ENCODE measurements at places on chromosomes 1 and 21. TPM values are rescaled to one million over a fixed set of nuclear protein-coding genes. Genes with fewer than 3 reads are reported as not detected.

DNA sequence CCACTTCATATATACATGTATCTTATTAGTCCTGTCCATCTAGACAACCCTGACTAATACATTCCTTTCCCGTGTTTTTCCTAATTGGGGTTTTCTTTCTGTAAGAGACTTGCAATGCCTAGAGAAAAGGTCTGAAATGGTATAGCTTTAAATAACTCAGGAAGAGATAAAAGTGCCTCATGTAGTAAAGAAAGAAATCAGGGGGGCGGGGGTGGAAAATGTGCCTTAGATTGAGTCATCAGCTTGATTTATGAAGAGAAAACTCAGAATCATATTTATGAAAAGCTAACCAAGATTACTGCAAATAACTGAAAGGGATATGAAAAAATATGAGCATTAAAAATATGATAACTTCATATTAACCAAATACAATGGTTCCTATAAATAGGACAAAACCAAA, 345.8 kb upstream of the CHRM3 start:
- no peak for DNase-seq

Gene TMIGD3
- total RNA-seq: not detected

GRCh38 chr1:19317126-19317910, 5.2 kb downstream of the SLC66A1 start:
- no peak for DNase-seq

GRCh38 chr1:89850844-89851415, 30.1 kb downstream of the LRRC8D start:
- no peak for DNase-seq

Gene FAM131C
- not detected for total RNA-seq

DNA sequence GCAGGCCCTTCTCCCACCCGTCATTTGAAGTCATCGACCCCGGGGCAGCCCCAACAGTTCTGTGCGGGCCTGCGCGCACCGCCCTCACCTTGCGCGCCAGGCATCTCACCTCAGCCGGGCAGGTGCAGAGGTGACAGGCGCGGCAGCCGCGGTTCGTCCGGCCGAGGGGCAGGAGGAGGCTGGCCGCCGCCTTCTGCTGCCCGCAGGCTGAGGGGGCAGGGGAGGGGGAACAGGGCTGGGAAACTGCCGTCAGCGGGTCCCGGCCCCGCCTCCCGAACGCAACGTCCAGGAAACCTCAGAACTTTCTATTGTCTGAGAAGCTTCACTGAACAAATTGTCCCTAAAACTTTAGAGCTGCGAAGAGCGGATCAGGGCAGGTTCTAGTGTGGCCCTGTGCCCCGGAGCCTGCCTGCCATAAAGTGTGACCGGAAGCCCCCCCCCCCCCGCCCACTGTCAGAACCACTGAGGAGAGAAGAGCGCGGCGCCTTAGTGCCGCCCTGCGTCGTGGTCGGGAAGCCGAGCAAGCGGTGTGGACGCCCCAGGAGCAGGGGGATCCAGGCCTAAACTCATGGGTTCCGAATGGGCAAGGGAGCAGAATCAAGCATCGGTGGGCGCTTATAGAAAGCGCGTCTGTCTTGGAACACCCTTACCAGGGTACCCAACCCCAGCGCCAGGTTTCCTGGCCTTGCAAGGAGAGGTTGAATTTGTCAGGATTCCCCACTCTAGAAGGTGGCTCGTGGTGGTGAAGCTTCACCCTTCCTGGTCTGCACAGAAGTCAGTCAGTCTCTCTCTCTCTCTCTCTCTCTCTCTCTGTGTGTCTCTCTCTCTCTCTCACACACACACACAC, 13.3 kb upstream of the TBX15 start:
- DNase-seq: no peak

- peak; percentile 65 for DNase-seq
These were observed 671 bp upstream of the PYGO2 start for GRCh38 chr1:154962156-154962749.

Gene MTARC2
- not detected for total RNA-seq

- no peak for DNase-seq
These were observed 5.3 kb upstream of the TFF2 start for GRCh38 chr21:42356046-42356445.

DNA sequence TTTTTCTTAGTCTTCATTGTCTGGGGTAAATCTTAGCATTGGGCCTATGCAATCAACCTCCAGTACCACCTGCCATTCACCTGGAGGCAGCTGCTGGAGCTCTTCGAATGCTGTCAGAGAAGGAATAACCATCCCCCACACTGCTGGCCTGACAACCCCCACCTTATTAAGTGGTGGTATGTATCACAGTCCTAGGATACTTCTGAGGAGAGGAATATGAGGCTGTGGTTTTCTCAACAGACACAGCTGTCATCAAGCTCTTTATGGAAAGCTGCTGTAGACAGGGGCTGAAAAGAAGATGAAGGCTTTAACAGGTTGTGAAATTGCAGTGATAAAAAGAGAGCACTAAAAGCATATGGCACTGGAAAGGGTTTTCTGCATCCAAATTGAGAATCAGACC, 61.7 kb downstream of the TSEN15 start:
- DNase-seq: no peak

Gene KDF1
- not detected for total RNA-seq

- no peak for DNase-seq
These were observed 38.5 kb downstream of the WNT9A start for GRCh38 chr1:227909188-227909587.

- DNase-seq: no peak
These were observed 51.9 kb upstream of the CD34 start for GRCh38 chr1:207962716-207963426.

- no peak for DNase-seq
These were observed 4.1 kb downstream of the PPT1 start for GRCh38 chr1:40092706-40093639.

DNA sequence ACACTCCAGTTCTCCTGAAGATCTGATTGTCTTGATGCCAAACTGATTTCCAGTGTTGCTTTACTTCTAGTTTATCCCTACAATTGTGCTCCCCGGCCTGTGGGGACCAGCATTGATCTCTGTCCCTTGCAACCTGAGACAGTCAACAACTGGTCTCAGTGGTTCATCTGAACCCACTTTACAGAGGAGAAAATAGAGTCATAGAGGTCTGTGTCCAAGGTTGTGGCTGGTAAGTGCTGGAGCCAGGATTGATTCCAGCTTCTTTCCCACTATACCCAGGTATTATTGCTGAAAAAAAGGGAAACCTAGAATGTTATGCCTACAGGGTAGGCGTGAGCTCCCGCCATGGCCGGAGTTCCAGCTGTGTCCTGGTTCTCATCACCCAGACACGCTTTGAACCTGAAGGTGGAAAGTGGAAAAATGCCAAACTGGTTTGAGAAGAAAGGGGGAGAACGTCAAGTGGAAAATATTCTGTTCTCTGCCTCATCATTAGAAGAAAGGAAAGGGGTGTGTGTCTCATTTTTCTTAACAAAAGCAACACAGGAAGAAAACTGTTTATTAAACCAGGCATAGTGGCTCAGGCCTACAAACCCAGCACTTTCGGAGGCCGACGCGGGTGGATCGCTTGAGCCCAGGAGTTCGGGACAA, 60.7 kb upstream of the ITPKB start:
- no peak for DNase-seq

DNA sequence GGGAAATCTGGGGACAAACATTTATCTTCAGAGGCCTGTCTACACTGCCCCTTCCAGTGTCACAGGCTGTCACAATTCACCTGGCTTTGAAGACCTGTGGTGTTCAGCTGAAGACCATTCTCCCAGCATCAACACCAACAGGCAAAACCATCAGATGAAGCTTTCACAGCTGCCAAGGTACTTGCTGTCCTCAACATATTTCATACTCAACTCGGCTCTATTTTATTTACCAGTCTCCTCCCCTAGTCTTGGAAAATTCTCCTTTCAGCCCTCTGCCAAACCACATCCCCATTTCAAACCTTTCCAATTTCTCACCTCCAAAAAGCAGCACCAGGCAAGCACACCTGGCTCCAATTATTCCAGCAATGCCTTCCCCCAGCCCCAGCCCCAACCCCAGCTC, 108.8 kb downstream of the TGFBR3 start:
- no peak for DNase-seq

DNA sequence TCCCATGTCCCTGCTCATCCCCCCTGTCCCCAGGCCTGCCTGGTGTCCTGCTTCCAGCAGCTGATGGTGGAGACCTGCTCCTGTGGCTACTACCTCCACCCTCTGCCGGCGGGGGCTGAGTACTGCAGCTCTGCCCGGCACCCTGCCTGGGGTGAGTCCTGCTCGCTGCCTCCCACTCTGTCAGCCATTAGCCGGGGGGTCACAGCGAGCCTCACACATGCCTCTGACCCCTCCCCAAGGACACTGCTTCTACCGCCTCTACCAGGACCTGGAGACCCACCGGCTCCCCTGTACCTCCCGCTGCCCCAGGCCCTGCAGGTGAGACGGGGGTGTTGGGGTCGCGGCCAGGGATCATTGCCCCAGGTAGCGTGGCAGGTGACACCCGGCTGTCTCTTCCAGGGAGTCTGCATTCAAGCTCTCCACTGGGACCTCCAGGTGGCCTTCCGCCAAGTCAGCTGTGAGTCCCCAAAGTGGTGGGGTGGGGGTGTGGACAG, 10.0 kb downstream of the SCNN1D start:
- peak; percentile 44 for DNase-seq

Gene CYP4A22
- total RNA-seq: not detected

DNA sequence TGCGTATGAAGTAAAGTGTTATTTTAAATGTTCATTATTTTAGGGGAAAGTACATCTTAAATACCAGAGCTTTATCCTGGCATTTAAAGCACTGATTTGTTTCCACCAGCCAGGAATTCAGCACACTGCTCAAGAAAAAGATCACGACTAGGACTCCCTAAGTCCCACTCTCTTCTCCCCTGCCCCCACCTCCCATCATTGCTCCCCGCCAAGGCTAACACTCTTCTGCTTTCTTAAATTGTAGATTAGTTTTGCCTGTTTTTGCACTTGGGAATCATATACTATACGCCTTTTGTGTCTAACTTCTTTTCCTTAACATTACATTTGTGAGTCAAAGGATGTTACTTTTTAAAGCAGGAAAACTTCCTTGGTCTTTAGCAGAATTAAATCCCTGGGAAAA, 37.5 kb upstream of the C1orf105 start:
- no peak for DNase-seq

- no peak for DNase-seq
These were observed 231.3 kb downstream of the C1orf94 start for GRCh38 chr1:34408011-34408410.

Gene GBP2
- not detected for total RNA-seq

DNA sequence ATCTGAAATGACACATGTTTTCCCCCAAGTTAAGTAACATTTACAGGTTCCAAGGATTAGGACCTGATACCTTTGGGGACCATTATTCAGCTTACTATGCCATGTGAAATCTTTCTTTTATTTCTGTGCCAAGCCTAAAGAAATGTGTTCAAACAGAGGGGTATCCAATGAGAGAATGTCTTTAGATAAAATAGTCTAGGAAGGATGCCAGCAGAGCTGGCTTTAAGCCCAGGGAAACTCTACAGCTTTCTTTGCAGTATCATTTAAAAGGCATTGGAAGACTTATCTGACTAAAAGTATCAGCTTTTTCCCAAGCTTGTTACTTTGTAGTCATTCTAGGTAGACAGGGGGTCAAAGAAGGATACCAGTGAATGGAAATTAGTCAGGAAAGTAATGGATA, 860.4 kb downstream of the PLA2G4A start:
- DNase-seq: no peak

DNA sequence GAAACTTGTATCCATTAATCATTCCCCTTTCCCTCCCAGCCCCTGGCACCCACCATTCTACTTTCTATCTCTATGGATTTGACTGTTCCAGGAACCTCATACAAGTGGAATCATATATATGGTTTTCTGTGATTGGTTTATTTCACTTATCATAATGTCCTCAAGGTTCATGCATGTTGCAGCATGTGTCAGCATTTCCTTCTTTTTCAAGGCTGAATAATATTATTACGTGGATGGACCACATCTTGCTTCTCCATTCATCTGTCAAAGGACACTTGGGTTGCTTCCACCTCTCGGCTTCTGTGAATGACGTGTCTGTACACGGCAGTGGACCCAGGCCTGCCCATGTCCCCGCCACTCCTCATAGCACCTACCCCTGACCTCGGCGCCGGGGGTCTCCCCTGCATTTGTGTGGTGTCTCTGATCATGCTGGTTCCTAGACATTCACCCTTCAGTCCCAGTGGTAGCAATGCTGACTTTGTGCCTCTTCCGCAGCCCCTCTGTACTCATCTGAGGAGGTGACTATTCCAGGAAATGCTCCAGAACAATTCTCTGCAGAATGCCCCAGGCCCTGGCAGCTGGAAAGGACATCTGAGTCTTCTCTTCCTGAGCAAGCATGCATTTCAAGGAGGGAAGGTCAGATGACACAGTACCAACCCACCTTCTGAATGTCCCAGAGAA, 136.9 kb downstream of the PSMG1 start:
- DNase-seq: no peak

DNA sequence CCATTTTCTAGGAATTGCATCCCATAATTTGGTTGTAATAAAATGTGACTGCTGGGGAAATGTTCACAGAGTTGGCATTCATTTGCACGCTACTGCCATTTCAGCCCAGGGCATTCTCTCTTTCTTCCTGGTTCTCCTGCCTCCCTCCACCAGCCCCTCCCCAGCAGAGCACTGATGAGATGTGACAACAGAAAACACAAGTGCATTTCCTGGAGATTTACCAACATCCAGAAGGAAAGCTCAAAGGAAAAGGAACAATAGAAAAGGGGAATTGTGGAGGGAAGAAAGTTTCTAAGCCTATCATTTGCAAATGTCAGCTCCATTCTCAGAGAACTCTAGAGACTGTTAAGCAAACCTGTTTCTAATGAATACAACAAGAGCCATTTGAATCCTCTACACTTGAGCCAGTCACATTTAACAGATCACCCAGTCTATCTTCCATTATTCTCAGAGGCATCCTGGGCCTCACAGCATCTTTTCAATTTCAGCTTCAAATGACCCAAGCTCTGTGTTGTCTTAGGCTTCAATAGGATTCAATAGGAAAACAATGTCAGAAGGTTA, 395.6 kb upstream of the PBX1 start:
- DNase-seq: no peak

Gene C1orf159
- 24.5 TPM for total RNA-seq

- no peak for DNase-seq
These were observed 515.8 kb downstream of the SMYD3 start for GRCh38 chr1:245991266-245991665.

Gene SLC45A1
- not detected for total RNA-seq

DNA sequence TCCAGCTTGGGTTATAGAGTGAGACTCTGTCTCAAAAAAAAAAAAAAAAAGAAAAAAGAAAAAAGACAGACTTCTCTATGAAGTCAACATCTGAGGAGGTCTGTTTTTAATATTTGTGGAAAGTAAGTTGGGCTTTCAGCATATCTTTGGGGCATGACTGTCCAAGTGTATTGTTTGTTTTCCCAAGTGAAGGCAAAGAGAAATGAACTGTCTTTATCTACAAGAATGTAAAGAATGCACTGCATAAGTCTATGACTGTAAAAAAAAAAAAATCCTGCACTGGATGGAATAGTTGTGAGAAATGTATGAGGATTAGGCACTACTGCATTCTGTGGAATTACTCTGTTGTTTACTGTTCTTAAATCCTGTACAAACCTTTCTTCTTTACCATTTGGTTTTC, 45.6 kb upstream of the TMEM61 start:
- DNase-seq: no peak

Gene FCRL5
- 44.8 TPM for total RNA-seq

Gene BGLAP
- 3.7 TPM for total RNA-seq

All from OCI-LY7 (cell line).